ENCODE measurements at places on chromosomes 6 and 20.

GRCh38 chr6:29489286-29489685 lies 1.5 kb upstream of the MAS1L start:
- DNase-seq = no peak

DNA sequence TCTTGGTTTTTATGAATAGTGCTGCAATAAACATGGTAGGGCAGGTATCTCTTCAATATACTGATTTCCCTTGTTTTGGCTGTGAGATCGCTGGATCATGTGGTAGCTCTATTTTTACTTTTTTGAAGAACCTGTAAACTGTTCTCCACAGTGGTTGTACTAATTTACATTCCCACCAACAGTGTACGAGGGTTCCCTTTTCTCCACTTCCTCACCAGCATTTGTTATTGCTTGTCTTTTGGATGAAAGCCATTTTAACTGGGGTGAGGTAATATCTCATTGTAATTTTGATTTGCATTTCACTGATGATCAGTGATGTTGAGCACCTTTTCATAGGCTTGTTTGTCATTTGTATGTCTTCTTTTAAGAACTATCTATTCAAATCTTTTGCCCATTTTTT lies 8.0 kb upstream of the ARG1 start:
- DNase-seq = no peak

- no peak for DNase-seq
Observed at GRCh38 chr6:38489951-38490350, 149.8 kb downstream of the BTBD9 start.

DNA sequence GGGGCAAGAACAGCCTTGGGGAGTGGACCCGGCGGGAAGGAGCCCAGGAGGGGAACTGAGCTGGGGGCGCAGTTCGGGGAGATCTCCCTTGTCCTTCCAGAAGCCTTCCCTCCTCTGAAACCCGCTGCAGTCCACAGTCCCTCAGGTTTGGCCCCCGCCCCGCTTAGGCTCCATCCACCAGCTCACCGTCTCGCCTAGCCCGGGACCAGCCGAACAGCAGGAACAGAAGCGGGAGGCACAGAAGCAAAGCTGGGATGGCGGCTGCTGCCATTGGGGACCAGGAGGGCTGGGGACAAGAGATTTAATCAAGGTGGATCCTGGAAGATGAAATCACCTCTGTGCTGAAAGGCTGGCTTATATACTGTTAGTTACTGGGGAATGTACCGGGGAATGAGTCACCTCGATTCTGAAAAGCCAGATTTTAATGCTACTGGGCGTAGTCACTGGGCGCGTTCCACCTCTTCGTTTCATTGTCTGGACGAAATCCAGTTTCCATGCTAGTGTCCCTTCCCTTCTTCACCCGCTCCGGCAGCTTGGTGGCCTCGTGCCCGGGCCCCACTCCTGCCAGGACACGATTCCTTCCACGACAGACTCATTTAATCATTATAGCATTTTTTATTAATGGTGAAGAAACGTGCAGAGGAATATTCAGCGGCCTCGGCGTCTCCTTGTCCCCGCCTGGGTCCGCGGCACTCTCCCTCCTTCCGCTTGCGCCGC lies at the start of gene RAET1L:
RAET1L (minus strand) TSS at position 332 of the 717 bp plus-strand sequence; CDS start at position 271, 61 bp downstream.
- peak; percentile 71 for DNase-seq

GRCh38 chr20:17827079-17827478 lies 127.3 kb downstream of the BANF2 start:
- DNase-seq = no peak

DNA sequence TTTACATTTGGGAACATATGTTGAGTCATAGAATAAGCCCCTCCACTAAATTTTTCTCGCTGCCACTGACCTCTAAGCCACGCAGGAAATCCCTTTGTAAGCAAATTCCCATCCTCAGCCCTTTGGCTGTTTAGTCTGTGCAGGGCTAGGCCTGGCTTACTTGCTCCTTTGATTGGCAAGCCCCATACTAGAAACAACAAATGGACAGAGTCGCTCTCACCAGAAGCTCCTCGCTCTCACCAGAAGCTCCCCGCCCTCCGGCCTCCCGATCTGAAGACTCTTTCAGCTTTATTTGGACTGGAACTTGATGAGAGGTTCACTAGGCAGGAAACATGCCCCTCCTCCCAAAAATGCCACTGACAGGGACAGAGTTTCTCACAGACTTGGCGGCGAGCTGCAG lies 149.2 kb upstream of the EXOC2 start:
- no peak for DNase-seq

- no peak for DNase-seq
Observed at GRCh38 chr6:139648430-139649000, 274.1 kb upstream of the CITED2 start.

DNA sequence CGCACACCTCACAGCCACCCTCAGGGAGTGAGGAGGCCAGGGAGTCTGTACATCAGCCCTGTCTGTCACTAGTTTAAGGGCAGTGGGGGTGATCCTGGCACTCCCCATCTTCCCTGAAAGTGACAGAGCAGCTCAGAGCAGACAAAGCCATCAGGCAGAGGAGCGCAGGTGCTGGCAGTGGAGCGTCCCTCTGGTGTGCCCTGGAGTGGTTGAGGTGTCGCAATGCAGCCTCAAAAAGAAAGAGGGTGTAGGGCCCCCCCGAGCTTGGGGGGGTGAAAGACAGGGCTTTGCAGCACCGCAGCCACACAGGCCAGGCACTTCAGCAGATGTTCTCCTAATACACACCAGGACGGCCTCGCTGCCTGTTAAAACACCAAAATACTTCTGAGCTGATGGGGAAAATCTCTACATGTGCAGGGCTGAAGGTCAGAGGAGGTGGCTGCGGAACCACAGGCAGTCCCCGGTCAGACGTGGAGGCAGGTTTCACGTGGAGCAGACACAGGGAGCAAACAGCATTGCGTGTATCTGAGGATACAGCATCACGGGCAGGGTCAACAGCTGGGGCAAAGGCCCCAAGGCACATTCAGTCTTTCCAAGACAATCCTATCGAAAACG lies 69.5 kb downstream of the PREX1 start:
- no peak for DNase-seq

DNA sequence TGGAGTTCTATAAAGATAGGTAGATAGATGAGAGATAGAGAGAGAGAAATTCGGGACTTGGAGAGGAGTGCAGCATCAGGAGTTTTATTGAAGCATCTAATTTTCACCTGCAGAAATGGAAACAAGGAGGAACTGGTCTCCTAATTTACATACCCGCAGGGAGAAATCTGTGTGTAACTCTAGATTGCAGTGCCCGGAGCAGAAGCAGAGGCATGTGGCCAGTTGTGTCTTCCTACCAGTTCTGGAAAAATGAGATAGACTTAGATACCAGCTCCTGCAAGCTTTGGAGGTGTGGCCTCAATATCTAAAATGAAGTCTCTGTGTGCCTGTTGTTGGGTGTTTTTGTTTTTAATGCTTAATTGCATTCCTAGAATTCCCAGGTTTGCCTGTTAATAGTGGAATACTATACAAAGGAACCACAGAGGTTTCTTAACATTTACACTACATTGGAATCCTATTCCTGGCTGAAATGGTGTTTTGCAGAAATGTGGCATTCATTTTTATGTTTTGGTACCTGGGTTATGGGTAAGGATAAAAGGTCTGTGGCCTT lies 57.4 kb downstream of the DTD1 start:
- DNase-seq = no peak

DNA sequence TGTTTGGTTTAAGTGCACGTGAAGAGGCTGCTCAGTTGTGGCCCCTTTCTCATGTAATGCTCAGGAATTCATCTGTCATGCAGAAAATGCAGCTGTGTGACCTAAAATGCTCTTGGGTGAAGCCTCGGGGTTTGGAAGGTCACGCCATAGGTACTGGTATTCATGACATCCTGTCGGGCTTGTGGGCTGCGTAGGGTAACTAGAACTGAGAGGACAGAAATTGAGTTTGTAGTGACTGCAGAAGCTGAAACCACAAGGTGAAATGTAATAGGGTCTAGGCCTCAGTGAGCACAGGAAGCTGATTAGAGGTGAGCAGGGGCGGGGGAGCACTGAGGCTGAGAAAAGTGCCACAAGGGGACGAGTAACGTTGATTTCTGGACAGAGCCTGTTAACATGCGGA lies 128.8 kb downstream of the SOBP start:
- DNase-seq = no peak

GRCh38 chr6:154476494-154476893 lies 34.0 kb downstream of the CNKSR3 start:
- no peak for DNase-seq

- peak; percentile 55 for DNase-seq
Observed at GRCh38 chr6:40340196-40340595, 247.0 kb downstream of the LRFN2 start.

Data from cardiac septum (tissue), 1 donor.